Camera-type eye (tissue), 1 donor: ENCODE measurements at places on chromosomes 1 and 21. TPM values are rescaled to one million over a fixed set of nuclear protein-coding genes. Genes with fewer than 3 reads are reported as not detected.

PDE9A gene
- 23.3 TPM for total RNA-seq

C1orf216 gene
- total RNA-seq = 21.8 TPM

TMEM35B gene
- total RNA-seq = 19.6 TPM

ELF3 gene
- 59.8 TPM for total RNA-seq

CA6 gene
- total RNA-seq = not detected

SPOCD1 gene
- total RNA-seq = 1.1 TPM

THEM4 gene
- 23.2 TPM for total RNA-seq

CYYR1 gene
- total RNA-seq = 12.6 TPM
